ENCODE measurements at places on chromosomes 12 and 14. TPM values are rescaled to one million over a fixed set of nuclear protein-coding genes. Genes with fewer than 3 reads are reported as not detected.

TSPAN11 gene
- 0.11 TPM for total RNA-seq

SLCO1B1 gene
- total RNA-seq, result 0.26 TPM

GLT8D2 gene
- 0.28 TPM for total RNA-seq

PZP gene
- not detected for total RNA-seq

GALNT16 gene
- 3.6 TPM for total RNA-seq

NTN4 gene
- total RNA-seq, result 54.5 TPM

NGB gene
- not detected for total RNA-seq

SLC4A8 gene
- total RNA-seq, result 1.2 TPM

KRT86 gene
- total RNA-seq, result 41.1 TPM

PLCZ1 gene
- not detected for total RNA-seq

TAS2R9 gene
- not detected for total RNA-seq

KLRC4 gene
- total RNA-seq, result not detected

RFX4 gene
- total RNA-seq, result not detected
